ENCODE measurements at places on chromosomes 7 and 10.

- DNase-seq: no peak
Measured at GRCh38 chr10:23073527-23073926, 21.9 kb upstream of the MSRB2 start.

DNA sequence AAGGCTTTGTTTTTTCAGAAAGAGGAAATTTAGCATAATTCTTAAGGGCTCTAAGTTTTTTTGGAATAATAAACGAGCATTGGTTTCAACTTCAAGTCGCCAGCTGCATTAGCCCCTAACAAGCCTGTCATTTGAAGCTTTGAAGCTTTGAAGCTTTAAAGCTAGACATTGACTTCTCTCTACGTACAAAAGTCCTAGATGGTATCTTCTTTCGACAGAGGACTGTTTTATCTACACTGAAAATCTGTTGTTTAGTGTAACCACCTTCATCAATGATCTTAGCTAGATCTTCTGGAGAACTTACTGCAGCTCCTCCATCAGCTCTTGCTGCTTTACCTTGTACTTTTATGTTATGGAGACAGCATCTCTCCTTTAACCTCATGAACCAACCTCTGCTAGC, 79.6 kb upstream of the TMEM72 start:
- no peak for DNase-seq

DNA sequence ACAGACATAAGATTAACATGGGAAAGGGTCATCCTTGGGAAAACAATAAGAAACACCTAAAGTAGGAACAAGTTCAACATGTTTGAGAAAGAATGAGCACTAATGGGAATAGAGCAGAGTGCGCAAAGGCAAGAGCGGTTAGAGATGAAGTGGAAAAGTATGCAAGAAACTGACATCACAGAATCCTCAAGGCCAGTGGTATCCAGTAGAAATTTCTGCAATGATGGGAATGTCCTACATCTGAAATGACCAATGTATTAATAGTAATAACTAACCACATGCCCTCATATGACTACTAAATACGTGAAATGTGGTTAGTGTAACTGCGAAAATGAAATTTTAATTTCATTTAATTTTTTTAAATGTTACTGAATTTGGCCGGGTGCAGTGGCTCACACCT, 54.8 kb downstream of the TFEC start:
- no peak for DNase-seq

GRCh38 chr10:8273749-8274148, 219.3 kb downstream of the GATA3 start:
- DNase-seq: no peak

GRCh38 chr10:86300931-86301830, 65.4 kb downstream of the GRID1 start:
- DNase-seq: no peak

- DNase-seq: no peak
Measured at GRCh38 chr7:94738071-94738470, 82.1 kb upstream of the SGCE start.

- no peak for DNase-seq
Measured at GRCh38 chr7:138654616-138655015, 46.5 kb downstream of the SVOPL start.

GRCh38 chr10:132982301-132982989, 40.1 kb upstream of the CFAP46 start:
- no peak for DNase-seq

DNA sequence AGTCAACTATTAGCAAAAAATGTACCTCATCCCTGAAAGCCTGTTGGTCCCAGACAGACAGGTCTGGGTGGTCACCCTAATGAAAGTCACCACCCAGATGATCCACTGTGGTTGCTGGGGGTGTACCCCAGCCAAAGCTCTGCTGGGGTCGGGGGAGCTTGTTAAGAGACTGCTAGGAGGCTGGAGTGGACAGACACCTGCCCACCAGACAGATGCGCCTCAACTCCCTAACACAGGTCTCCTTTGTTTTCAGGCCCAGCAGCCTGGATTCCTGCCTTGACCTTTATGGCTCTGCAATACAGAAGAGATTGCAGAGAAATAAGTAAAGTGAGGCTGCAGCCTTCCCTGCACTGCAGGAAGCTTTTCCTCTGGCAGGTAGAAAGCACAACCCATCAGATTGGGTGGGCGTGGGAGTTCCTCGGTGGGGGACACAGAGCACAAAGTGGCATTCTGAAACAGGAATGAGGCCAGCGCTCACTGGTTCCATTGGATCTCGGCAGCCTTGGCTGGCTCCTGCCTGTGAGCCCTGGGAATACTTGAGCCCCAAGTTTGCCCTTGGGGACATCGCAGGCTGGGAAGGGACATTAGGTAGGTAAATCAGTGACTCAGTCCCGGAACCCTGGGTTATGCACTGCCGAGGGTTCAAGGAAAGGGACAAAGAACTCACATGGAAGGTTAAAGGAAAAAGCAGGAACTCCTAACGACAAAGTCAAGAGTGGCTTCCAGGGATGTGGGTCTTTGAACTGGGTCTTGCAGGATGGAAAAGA, 18.0 kb upstream of the ZNF488 start:
- no peak for DNase-seq

GRCh38 chr7:98771519-98771918, 98.3 kb downstream of the TMEM130 start:
- no peak for DNase-seq

All from stimulated activated CD8-positive, alpha-beta memory T cell treated with anti-CD3 and anti-CD28 coated beads, Interleukin-4, amount 100 ng/mL, for 4 hours (primary cell).